D341Med (cell line): ENCODE measurements at places on chromosomes 6 and 20.

GRCh38 chr20:38270869-38271605 lies 10.5 kb upstream of the KIAA1755 start:
- DNase-seq, result no peak

DNA sequence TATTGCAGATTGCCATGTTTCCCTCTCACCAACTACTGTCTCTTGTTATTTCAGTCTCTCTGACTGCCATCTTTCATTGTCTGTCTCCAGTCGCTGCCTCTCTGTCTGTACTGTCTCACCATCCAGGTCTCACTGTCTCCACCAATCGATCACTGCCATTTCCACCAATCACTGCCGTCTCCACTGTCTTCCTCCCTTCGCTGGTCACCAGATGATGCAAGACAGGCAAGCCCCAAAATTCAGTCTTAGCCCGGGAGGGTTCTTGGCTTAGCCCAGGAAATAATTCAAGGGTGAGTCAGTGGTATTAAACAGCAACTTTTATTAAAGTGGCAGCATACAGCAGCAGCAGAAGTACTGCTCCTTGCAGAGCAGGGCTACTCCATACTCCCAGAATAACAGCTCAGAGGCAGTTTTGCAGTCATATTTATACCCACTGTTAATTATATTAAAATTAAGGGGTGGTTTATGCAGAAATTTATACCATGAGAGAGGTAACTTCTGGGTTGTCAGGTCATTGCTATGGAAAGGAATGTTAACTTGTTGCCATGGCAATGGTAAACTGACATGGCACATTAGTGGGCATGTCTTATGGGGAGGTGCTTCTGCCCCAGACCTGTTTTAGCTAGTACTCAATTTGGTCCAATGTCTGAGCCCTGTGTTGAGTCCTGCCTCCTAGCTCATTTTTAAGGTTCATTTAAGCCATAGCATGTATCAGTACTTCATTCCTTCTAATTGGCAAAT lies 23.0 kb upstream of the ECHDC1 start:
- DNase-seq, result no peak

- DNase-seq, result no peak
Observed at GRCh38 chr6:81999826-82000225, 247.3 kb upstream of the TENT5A start.

DNA sequence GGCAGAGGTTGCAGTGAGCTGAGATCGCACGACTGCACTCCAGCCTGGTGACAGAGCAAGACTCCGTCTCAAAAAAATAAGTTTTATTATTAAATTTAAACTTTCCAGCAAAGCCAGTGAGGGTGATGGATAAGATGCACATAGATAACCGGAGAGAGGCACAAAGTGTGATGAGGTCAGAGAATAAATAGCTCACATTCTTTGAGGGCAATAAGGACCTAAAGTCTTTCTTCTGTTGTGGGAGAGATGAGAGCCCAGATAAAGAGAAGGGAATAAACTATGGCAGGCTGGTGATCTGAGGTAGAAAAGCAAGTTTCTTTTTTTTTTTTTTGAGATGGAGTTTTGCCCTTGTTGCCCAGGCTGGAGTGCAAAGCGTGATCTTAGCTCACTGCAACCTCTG lies 20.6 kb upstream of the EZR start:
- DNase-seq, result no peak

DNA sequence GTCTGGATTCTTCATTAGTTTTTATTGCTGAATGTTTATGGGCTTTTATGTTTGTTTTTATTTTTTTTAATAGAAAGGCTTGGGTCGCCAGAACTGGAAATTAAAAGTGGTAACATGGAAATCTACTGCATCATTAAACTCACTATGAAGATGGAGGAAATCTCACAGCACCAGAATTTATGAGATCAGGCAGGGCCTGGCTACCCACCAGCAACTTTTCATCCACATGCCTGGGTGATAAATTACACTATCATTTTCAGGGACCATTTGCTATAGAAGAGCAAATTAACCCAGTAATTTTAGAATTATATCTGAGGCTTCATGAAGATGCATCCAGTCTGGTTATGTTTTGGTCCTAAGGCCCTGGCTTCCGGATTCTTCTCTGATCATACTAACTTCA lies 57.8 kb upstream of the PLCB4 start:
- DNase-seq, result no peak
